T-helper 22 cell (primary cell): ENCODE measurements at places on chromosomes 12 and 14.

- DNase-seq = no peak
Observed at GRCh38 chr12:21818627-21819026, 44.1 kb upstream of the KCNJ8 start.

GRCh38 chr12:8028267-8028666 is 4.2 kb upstream of the FOXJ2 start:
- DNase-seq = no peak

- DNase-seq = no peak
Observed at GRCh38 chr14:68888025-68888850, 90.9 kb downstream of the ACTN1 start.

DNA sequence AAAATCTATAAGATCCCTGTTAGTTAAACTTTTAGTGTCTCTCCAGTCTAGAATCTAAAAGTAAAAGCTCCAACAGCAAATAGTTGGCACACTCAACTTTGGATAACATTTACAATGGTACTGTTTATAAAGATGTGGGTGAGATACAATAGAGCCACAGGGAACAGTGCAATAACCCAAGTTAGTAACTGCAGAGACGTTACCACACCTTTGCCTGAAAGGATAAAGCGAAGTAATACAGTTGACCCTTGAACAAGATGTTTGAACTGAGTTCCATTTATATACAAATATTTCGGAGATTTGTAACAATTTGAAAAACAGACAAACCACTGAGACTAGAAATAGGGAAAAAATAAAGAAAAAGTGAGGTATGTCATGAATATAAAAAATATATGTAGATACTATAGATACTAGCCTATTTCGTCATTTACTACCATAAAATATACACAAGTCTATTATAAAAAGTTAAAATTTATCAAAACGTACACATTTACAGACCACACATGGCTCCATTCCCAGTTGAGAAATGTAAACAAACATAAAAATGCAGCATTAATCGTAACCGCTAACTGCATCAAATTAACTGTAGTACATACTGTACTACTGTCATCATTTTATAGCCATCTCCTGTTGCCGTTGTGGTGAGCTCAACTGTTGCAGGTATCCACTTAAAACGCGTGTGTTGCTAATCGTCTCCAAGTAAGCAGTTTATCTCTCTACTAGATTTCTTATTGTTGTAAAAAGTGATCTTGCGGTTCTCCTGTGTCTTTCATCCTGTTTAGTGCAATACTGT is 56.5 kb upstream of the HIF1A start:
- DNase-seq = no peak

DNA sequence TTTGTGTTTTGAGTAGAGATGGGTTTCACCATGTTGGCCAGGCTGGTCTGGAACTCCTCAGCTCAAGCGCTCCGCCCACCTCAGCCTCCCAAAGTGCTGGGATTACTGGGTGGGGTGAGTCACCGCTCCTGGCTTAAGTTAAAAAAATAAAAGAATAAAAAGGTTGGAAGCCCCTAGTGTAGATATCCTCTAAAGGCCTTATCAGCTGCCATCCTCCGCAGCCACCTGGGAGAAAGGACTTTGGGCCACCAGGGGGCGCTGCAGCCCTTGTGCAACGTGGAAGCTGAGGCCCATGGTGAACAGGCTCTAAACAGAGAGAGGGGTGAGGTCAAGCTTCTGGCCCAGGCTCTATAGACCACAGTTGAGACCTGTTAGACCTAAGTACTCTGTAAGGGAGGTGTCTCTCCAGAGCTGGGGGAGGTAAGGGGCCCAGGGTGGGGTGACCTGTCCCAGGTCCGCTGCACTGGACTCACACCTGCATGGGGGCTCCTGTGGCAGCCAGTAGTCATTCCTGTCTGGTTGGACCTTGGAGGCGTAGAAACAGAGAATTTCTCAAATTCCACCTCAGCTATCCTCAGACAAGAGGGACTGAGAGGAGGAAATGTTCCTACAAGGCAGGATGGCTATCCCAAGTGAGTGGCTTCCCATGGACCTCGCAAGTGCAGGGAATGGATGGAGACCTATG is 14.0 kb upstream of the RACGAP1 start:
- peak; percentile 39 for DNase-seq

DNA sequence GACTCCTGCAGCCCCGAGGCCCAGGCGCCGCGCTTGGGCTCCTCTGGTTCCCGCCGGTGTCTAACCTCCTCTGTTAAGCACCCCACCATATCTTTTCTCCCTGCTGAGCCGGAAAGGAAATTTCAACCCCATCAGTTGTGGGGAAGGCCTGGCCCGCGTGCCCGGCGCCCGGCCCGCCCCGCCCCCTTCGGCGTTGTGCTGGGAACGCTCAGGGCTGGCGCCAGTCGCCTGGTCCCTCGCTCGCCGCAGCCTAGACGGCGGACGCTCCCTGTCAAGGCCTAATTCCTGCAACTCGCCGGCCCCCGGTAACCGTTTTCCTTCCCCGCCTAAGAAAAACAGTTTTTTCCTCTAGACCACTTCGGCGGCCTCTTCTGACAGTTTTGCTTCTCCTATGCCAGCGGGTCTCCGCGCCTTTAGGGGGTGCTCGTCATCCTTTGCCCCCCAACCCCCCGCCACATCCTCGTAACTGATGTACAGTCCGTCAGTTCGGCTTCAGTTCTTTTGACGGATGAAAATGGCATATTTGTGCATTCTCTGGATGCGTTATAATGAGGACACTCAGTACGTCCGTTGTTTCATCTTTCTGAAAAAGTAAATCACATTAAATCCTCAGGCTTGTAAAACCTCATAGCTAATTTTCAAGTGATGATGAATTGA is 506 bp upstream of the NAP1L1 start:
- DNase-seq = no peak
